ENCODE measurements at places on chromosomes 7 and 10. TPM values are rescaled to one million over a fixed set of nuclear protein-coding genes. Genes with fewer than 3 reads are reported as not detected.

The GPR26 gene
- not detected for total RNA-seq

The TSPAN33 gene
- total RNA-seq: 9.5 TPM

The THSD7A gene
- not detected for total RNA-seq

The KIF11 gene
- 53.7 TPM for total RNA-seq

The CLEC2L gene
- total RNA-seq: not detected

The TMEM178B gene
- 0.06 TPM for total RNA-seq

The MYPN gene
- total RNA-seq: not detected

GRCh38 chr10:118272149-118272721 is 69.9 kb downstream of the FAM204A start:
- no peak overlapping the region for H3K4me3 ChIP-seq
- no peak overlapping the region for H3K27ac ChIP-seq
- H3K4me1 ChIP-seq: no peaks in the 10 kb centered on the region
- no peaks in the 10 kb centered on the region for H3K36me3 ChIP-seq
- no peak for DNase-seq
- H3K27me3 ChIP-seq: peaks cover 28% of the 10 kb centered on the region

DNA sequence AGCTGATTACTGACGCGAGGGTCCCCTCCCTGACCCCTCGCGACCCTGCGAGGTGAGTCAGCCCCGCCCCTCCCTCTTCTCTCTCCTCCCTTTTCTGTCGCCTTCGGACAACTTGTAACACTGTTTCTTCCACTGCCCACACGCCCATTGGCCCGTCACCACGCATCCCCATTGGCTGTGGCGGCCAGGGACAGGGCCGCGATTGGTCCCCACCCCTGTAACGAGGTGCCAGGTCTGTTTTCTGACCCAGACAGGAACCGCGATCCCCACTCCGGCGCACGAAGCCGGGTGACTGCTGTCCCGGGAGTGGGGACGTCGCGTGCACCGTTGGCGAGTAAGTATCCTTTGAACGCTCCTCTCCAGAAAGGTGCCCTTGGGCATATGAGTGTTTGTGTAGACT is at the start of gene STRA8:
Gene STRA8, plus strand, starts transcription at position 269 of the 400 bp plus-strand sequence. CDS start 6,687 bp downstream, outside the sequence.
- peaks cover 1% of the 10 kb centered on the region for H3K27me3 ChIP-seq
- H3K27ac ChIP-seq: no peak within 1 kb of the TSS
- no peak for DNase-seq
- no peaks in the 10 kb centered on the region for H3K36me3 ChIP-seq
- peaks cover 4% of the 10 kb centered on the region for H3K4me1 ChIP-seq

GRCh38 chr7:125651823-125652528 is 722.4 kb upstream of the POT1 start:
- no peak overlapping the region for H3K4me3 ChIP-seq
- no peaks in the 10 kb centered on the region for H3K27me3 ChIP-seq
- H3K36me3 ChIP-seq: no peaks in the 10 kb centered on the region
- no peaks in the 10 kb centered on the region for H3K4me1 ChIP-seq
- DNase-seq: no peak

GRCh38 chr7:24227068-24227467 is 56.9 kb upstream of the NPY start:
- peaks cover 29% of the 10 kb centered on the region for H3K27me3 ChIP-seq
- H3K4me1 ChIP-seq: peaks cover 17% of the 10 kb centered on the region
- no peak overlapping the region for H3K4me3 ChIP-seq

DNA sequence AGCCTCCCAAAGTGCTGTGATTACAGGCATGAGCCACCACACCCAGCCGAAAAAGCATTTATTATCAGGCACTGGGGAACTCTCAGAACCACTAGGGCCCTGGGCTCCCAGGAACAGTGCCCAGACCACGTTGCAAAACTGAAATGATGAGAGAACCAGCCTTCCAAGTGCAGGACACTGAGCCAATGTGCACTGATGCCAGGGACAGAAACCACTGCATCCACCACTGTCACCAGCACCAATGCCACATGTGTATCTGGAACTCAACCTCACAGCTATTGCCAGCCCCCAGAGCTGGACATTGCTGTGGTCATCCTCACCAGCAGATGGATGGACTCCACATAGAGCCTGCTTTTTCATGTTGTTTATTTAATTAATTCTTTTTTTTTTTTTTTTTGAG is 28.2 kb upstream of the TPST1 start:
- H3K27me3 ChIP-seq: no peaks in the 10 kb centered on the region
- H3K4me1 ChIP-seq: no peaks in the 10 kb centered on the region
- no peak for DNase-seq
- H3K4me3 ChIP-seq: no peak overlapping the region
- no peak overlapping the region for H3K27ac ChIP-seq
- H3K36me3 ChIP-seq: no peaks in the 10 kb centered on the region

DNA sequence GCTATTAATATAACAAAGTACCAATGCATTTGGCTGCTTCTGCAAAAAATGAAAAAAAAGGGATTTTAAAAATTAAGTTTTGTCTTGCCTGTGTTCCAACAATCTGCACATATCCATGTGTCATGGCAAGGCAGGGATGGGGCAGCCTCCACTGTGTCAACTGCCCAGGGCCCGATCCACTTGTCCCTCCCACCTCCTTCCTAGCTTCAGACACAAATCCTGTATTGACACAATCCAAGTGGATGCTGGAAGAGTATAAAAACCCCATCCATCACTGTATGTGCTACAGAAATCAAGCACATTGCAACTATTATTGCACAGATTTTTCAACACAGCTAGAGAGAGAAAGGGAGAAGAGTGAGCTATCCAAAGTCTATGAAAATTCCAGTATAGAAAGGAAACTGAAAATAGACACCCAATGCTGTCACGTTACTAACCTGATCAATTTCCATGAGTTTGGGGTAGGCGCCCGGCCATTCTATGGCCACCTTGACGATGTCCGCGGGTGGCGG is 106.4 kb downstream of the ELMO1 start:
- H3K4me1 ChIP-seq: peaks cover 54% of the 10 kb centered on the region
- peak overlapping the region; percentile 99 for H3K4me3 ChIP-seq
- peaks cover 21% of the 10 kb centered on the region for H3K36me3 ChIP-seq
- H3K27ac ChIP-seq: peak overlapping the region; percentile 100
- no peaks in the 10 kb centered on the region for H3K27me3 ChIP-seq

GRCh38 chr10:52098130-52098529 is 216.0 kb upstream of the DKK1 start:
- H3K4me1 ChIP-seq: no peaks in the 10 kb centered on the region
- no peaks in the 10 kb centered on the region for H3K36me3 ChIP-seq
- DNase-seq: no peak
- peaks cover 2% of the 10 kb centered on the region for H3K27me3 ChIP-seq
- H3K4me3 ChIP-seq: no peak overlapping the region

DNA sequence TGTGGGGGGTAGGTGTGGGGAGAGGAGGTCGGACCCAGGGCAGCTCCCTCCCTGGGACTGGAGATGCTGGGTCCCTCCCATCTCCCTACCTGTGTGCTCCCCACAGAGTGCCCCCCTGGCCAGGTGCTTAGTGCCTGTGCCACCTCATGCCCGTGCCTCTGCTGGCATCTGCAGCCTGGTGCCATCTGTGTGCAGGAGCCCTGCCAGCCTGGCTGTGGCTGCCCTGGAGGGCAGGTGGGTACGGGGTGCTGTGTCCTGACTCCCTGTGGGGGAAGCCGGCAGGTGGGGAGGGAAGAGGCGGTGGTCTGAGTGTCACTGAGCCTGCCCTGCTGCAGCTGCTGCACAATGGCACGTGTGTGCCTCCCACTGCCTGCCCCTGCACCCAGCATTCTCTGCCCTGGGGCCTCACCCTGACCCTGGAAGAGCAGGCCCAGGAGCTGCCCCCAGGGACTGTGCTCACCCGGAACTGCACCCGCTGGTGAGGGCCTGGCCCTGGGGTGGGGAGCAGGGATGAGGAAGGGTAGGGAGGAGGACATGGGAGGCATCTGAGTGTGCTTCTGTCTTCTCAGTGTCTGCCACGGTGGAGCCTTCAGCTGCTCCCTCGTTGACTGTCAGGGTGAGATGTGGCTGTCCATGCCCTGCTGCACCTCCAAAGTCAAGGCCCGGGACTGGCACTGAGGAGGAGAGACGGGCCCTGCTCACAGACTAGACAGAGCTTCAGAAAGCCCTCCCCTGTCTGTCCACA is 11.7 kb upstream of the ZNF862 start:
- peaks cover 2% of the 10 kb centered on the region for H3K4me1 ChIP-seq
- no peaks in the 10 kb centered on the region for H3K36me3 ChIP-seq
- DNase-seq: peak; percentile 30
- H3K27me3 ChIP-seq: peaks cover 1% of the 10 kb centered on the region

DNA sequence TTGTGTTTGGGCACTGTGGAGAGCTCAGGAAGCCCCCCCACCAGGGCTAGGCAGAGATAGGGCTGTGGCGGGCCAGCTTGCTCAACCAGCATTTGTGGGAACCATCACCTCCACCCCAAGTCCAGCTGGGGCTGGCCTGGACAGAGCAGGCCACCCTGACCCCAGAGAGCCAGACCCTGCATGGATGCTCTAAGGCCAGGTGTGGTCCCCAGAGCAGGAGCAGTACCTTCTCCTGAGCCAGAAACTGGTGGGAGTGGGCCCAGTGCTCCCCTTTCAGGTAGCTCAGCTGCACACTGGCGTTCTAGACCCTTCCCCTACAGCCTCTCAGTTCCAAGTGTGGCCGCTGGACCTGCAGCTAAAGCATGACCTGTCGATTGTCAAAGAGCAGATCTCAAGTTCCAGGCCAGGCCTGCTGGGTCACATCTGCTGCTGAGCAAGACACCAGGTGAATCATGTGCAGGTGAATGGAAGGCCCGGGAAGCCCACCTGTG is 57.2 kb downstream of the RASGEF1A start:
- H3K4me1 ChIP-seq: peaks cover 2% of the 10 kb centered on the region
- H3K36me3 ChIP-seq: no peaks in the 10 kb centered on the region
- peak; percentile 21 for DNase-seq
- H3K27ac ChIP-seq: no peak overlapping the region

- peaks cover 33% of the 10 kb centered on the region for H3K4me1 ChIP-seq
- no peak for DNase-seq
- H3K27ac ChIP-seq: peak overlapping the region; percentile 89
- H3K27me3 ChIP-seq: no peaks in the 10 kb centered on the region
Observed at GRCh38 chr10:97849103-97849686, 448 bp upstream of the GOLGA7B start.

DNA sequence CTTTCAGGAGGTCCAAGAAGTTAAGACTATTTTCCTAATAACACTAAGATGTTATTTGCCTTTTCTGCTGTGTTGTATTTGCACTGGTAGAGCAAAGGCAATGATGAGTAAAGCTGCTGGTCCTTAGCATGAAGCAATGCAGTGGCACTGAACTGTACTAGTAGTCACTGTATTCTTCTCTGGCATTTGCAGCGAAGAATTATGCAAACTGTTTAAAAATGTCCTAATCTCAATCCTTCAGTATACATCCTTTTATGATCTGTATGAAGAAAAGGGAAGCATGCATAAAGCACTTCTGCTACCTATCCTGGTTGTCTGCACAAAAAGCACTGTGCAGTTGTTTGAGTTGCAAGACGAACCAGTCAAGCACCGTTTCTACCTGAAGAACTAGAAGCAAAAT is 20.4 kb downstream of the IGF2BP3 start:
- peaks cover 38% of the 10 kb centered on the region for H3K27me3 ChIP-seq
- H3K27ac ChIP-seq: no peak overlapping the region
- no peaks in the 10 kb centered on the region for H3K4me1 ChIP-seq
- no peak overlapping the region for H3K4me3 ChIP-seq
- H3K36me3 ChIP-seq: no peaks in the 10 kb centered on the region

- H3K27me3 ChIP-seq: no peaks in the 10 kb centered on the region
- H3K4me1 ChIP-seq: no peaks in the 10 kb centered on the region
- H3K36me3 ChIP-seq: no peaks in the 10 kb centered on the region
- DNase-seq: no peak
- H3K4me3 ChIP-seq: no peak overlapping the region
Observed at GRCh38 chr7:33632840-33633525, 272.4 kb upstream of the BMPER start.

- no peak for DNase-seq
- H3K27ac ChIP-seq: no peak overlapping the region
Observed at GRCh38 chr7:40015790-40016296, 65.8 kb downstream of the CDK13 start.

GRCh38 chr10:5888843-5889623 is 660 bp downstream of the ANKRD16 start:
- no peaks in the 10 kb centered on the region for H3K27me3 ChIP-seq
- H3K4me3 ChIP-seq: peak overlapping the region; percentile 95
- peaks cover 31% of the 10 kb centered on the region for H3K4me1 ChIP-seq

DNA sequence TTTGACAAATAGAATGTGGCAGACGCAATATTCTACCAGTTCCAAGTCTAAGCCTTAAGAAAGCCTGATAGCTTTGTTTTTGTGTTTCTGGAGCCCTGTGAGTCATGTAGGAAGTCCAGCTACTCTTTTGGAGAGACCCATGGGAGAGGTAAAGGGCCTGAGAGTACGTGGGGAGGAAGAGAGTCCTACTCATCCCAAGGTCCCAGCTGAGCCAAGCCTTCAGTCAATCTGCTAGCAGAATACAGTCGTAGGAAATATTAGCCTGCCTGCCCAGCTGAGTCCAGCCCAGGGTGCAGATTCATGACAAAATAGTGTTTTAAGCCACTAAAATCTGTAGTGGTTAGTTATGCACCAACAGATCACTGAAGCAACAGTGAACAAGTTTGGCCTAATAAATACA is 9.0 kb upstream of the GNA12 start:
- H3K27ac ChIP-seq: no peak overlapping the region
- no peak overlapping the region for H3K4me3 ChIP-seq
- peaks cover 3% of the 10 kb centered on the region for H3K4me1 ChIP-seq
- peaks cover 4% of the 10 kb centered on the region for H3K27me3 ChIP-seq

DNA sequence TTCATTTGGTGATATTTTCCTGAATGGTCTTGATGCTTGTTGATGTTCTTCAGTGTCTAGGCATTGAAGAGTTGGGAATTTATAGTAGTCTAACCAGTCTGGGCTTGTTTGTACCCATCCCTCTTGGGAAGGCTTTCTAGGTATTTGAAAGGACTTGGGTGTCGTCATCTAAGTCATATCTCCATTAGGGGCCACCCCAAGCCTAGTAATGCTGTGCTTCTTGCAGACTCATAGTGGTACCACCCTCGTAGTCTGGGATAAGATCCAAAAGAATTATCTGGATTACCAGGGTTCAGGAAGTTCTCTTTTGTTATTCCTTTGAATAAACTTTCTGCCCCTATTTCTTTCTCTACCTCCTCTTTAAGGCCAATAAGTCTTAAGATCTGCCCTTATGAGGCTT is 319.4 kb upstream of the MYO3A start:
- H3K4me3 ChIP-seq: no peak overlapping the region
- no peak overlapping the region for H3K27ac ChIP-seq
- H3K36me3 ChIP-seq: no peaks in the 10 kb centered on the region
- no peaks in the 10 kb centered on the region for H3K27me3 ChIP-seq
- H3K4me1 ChIP-seq: no peaks in the 10 kb centered on the region

- H3K4me1 ChIP-seq: no peaks in the 10 kb centered on the region
- H3K27ac ChIP-seq: no peak overlapping the region
- no peak for DNase-seq
- no peak overlapping the region for H3K4me3 ChIP-seq
- H3K27me3 ChIP-seq: peaks cover 19% of the 10 kb centered on the region
Observed at GRCh38 chr10:49375611-49376010, 20.3 kb downstream of the DRGX start.

- H3K4me1 ChIP-seq: no peaks in the 10 kb centered on the region
- no peaks in the 10 kb centered on the region for H3K36me3 ChIP-seq
- H3K27ac ChIP-seq: no peak overlapping the region
- H3K27me3 ChIP-seq: peaks cover 2% of the 10 kb centered on the region
- no peak overlapping the region for H3K4me3 ChIP-seq
Observed at GRCh38 chr10:129381741-129382140, 85.3 kb upstream of the MGMT start.
